Mesothelial cell of epicardium (in vitro differentiated cells): ENCODE measurements at places on chromosomes 16 and 17. TPM values are rescaled to one million over a fixed set of nuclear protein-coding genes. Genes with fewer than 3 reads are reported as not detected.
A peak's percentile ranks its signal among the peaks of the same experiment; 100 is the strongest.

DNA sequence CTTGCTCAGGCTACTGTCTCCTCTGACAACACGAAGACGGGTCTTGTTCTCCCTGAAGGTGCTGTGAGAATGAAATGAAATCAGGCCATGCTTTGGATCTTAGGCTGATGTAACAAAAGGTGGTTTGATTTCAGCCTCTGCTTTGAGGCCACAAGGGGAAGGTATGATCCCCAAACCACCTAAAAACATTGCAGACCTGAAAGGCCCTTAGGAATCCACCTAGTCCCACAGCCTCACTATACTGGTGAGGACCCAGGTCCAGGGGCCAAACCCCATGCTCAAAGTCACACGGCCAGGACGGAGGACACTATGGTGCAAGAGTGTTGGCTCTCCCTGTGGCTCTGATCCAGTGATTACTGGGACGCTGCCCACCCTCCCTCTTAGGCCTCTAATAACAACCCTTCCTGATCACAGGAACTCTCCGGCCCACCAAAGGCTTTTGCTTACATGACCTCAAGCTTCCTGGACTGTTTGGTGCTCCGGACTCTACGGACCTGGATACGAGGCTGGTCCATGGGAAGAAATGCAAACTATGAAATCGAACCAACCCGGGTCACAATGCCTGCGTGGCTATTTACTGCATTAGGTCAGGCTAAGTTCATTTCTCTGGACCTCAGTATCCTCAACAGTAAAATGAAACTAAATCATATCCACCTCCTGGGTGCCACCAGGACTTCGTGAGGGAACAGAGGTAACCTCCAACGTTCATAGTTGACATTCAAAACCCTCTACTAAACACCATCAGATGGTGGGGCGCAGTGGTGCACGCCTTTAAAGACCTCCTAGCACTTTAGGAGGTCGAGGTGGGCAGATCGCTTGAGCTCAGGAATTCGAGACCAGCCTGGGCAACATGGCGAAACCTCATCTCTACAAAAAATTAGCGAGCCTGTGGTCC is 1.5 kb downstream of the TRIM25 start:
- H3K4me3 ChIP-seq, result peak overlapping the region; percentile 91
- peaks cover 11% of the 10 kb centered on the region for H3K36me3 ChIP-seq
- H3K27me3 ChIP-seq, result no peaks in the 10 kb centered on the region
- peaks cover 24% of the 10 kb centered on the region for H3K4me1 ChIP-seq
- no peak overlapping the region for H3K27ac ChIP-seq

GRCh38 chr17:58278661-58279015 is 2.1 kb downstream of the MPO start:
- no peak overlapping the region for H3K4me3 ChIP-seq
- no peaks in the 10 kb centered on the region for H3K36me3 ChIP-seq
- no peaks in the 10 kb centered on the region for H3K4me1 ChIP-seq
- DNase-seq, result no peak
- H3K27me3 ChIP-seq, result peaks cover 27% of the 10 kb centered on the region
- H3K27ac ChIP-seq, result no peak overlapping the region

- no peak for DNase-seq
- H3K27me3 ChIP-seq, result no peaks in the 10 kb centered on the region
- no peak overlapping the region for H3K27ac ChIP-seq
- no peak overlapping the region for H3K4me3 ChIP-seq
- peaks cover 16% of the 10 kb centered on the region for H3K4me1 ChIP-seq
Measured at GRCh38 chr16:66653581-66654350, 42.8 kb downstream of the CMTM4 start.

DNA sequence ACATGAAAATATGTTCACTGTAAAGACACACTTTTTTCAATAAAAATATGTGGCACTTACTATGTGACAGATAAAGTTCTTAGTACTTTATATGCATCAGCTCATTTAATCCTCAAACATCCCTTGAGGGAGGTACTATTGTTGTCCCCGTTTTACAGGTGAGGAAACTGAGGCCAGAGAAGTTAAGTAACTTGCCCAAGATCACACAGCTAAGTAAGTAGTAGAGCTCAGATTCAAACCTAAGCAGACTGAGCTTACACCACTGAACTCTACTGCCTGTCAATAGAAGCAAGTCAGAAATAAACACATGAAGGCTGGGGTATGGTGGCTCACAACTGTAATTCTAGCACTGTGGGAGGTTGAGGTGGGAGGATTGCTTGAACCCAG is 13.9 kb downstream of the CDH3 start:
- no peak for DNase-seq
- H3K4me1 ChIP-seq, result peaks cover 50% of the 10 kb centered on the region
- H3K27ac ChIP-seq, result peak overlapping the region; percentile 90

DNA sequence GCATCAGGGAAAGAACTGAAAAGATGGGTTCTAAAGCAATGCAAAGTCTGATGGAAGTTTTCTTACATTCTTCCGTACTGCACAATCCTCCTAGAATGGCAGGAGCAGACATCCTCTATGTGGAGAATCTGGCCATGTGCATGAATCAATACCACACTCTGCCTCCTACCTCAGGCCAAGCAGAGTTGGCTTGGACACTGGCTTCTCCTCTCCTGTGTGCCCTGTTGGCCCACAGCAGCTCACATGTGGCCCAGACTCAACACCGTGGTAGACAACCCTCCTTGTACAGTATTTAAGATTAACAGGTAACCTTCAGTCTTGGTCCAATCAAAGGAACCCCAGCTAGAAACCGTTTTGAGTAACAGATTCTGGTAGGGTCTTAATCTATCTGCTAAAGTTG is 101.9 kb downstream of the ZFHX3 start:
- peak overlapping the region; percentile 97 for H3K27ac ChIP-seq
- DNase-seq, result no peak
- peaks cover 51% of the 10 kb centered on the region for H3K4me1 ChIP-seq
- H3K4me3 ChIP-seq, result peak overlapping the region; percentile 11

- H3K27me3 ChIP-seq, result peaks cover 18% of the 10 kb centered on the region
- no peak overlapping the region for H3K27ac ChIP-seq
- no peaks in the 10 kb centered on the region for H3K36me3 ChIP-seq
- DNase-seq, result no peak
- H3K4me3 ChIP-seq, result no peak overlapping the region
- H3K4me1 ChIP-seq, result no peaks in the 10 kb centered on the region
Measured at GRCh38 chr17:64356776-64357175, 33.9 kb downstream of the PECAM1 start.

DNA sequence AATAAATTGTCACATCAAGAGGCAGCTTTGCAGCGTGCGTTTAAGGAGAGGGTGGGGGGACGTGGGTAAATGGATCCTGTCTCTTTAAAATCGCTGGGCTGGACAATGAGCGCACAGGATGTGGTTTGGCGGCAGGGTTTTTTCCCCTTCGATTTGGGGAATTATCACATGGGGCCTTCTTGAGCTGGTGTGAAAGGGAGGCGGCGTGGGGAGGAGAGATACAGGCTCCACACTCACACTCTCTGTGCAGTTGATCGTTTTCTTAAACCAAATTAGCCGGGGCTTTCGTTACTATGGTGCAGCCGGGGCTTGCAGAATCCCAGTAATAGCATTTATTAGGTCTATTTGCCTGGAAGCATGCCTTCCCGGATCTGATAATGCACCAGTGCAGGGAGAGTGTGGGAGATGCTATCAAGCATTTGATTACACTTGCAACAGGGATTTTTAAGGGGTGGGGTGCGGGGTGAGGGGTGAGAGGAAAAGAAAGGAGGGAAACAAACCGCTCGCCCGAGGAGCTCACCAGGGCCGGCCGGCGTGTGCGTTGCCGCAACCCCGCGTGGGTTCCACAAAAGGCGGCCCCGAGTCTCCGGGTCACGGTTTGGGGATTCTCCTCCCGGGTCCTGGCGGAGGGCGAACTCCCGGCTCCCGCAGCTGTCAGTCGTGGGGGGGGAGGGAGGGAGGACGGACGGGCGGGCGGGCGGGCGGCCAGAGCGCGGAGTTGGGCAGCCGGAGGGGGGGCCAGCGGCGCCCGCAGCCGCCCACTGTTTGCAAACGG is 58.8 kb upstream of the GSE1 start:
- no peaks in the 10 kb centered on the region for H3K36me3 ChIP-seq
- H3K4me3 ChIP-seq, result peak overlapping the region; percentile 83
- peak overlapping the region; percentile 95 for H3K27ac ChIP-seq
- H3K4me1 ChIP-seq, result peaks cover 45% of the 10 kb centered on the region

The COX6A2 gene
- total RNA-seq, result not detected in 3 replicates

The AARS1 gene
- total RNA-seq, result 81.5 to 90.2 TPM (median 81.8 TPM) in 3 replicates

The NAGS gene
- 0.42 to 0.88 TPM (median 0.82 TPM) in 3 replicates for total RNA-seq

The FLYWCH2 gene
- total RNA-seq, result 26.3 to 28.6 TPM (median 28.3 TPM) in 3 replicates

The CTF1 gene
- total RNA-seq, result 9.1 to 11.5 TPM (median 10.3 TPM) in 3 replicates

- H3K27ac ChIP-seq, result peak overlapping the region; percentile 50
- DNase-seq, result no peak
- no peaks in the 10 kb centered on the region for H3K27me3 ChIP-seq
Measured at GRCh38 chr16:57810197-57811031, 8.1 kb upstream of the KIFC3 start.

DNA sequence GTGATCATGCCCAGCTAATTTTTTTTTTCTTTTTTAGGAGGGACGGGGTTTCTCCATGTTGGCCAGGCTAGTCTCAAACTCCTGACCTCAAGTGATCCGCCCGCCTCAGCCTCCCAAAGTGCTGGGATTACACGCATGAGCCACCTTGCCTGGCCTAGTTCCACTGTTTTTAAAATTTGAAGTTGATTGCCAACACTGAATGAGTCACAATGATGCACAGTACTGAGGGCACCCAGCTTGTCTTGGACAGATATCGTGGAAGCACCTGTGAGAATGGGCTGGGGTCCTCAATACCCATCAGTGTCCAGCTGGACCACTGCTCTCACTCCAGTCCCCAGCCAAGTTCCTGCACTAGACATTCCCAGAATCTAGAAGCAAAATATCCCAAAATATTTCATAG is 2.5 kb downstream of the KNOP1 start:
- H3K27ac ChIP-seq, result no peak overlapping the region
- no peaks in the 10 kb centered on the region for H3K27me3 ChIP-seq
- H3K36me3 ChIP-seq, result peaks cover 17% of the 10 kb centered on the region
- peaks cover 27% of the 10 kb centered on the region for H3K4me1 ChIP-seq
- no peak for DNase-seq

GRCh38 chr17:62627219-62627903 is at the start of gene MRC2:
TSS of gene MRC2 (plus strand) at chr17:62627670. CDS start at chr17:62627803, 133 bp downstream.
- peaks cover 41% of the 10 kb centered on the region for H3K4me1 ChIP-seq
- H3K27ac ChIP-seq, result peak within 1 kb of the TSS; percentile 94
- H3K4me3 ChIP-seq, result peak within 1 kb of the TSS; percentile 84
- peaks cover 11% of the 10 kb centered on the region for H3K36me3 ChIP-seq
- H3K27me3 ChIP-seq, result peaks cover 9% of the 10 kb centered on the region

The IRX6 gene
- 0.34 to 0.44 TPM (median 0.38 TPM) in 3 replicates for total RNA-seq

DNA sequence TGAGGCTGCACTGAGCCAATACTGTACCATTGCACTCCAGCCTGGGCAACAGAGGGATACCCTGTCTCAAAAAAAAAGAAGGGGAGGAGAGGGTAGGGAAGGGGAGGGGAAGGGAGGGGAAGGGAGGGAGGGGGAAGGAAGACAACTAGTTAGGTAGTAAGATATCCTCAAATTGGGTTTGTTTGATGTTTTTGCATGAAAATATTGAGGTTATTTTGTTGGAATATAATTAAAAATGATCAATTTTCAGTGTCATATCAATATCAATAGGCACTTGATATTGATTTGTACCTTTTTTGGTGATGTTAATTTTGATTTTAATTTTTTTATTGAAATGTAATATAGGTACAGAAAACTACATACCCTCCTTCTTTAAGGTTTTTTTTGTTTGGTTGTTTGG is 16.6 kb upstream of the PDP2 start:
- no peak for DNase-seq
- H3K4me3 ChIP-seq, result no peak overlapping the region
- H3K27ac ChIP-seq, result no peak overlapping the region
- H3K27me3 ChIP-seq, result no peaks in the 10 kb centered on the region
- H3K4me1 ChIP-seq, result peaks cover 3% of the 10 kb centered on the region

DNA sequence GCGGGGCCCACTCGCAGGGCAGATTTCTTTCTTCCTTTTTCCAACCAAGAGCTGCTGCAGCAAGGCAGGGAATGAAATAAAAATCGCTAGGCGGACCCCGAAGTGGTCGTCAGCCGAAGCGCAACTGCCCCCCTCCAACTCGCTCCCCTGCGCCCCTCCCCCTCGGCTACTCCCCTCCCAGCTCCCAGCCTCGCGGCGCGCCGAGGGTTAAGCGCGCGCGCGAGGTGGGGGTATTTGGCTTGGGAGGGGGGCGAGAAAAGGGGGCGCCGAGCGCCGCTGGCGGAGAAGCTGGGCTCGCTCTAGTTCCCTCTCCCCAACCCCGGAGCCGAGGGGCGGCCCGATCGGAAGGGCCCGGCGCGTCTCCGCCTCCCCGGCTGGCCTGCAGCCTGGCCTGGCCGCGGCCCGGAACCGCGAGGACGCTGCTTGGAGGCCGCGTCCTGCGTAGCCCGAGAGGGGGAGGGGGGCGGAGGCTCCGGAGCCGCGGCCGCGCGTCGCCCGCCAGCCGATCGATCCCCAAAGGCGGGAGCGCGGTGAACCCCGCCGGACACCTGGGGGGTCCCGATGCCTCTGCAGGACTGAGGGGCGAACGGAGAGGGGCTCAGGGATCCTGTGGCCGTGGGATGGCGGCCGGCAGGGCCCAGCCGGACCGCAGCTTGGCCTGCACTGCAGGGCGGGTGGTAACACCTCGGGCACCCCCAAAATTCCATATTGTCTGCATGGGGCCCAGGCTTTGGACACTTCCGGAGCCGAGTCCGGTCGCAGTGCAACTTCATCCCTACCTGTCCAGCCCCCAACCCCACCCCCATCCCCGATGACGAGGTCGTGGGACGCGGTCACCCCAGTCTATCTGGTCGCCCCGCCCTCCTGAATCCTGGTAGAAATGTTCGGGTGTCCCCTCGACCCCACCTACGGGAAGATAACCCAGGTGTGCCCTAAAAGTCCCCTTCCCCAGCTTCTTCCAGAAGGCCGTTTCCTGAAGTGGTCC is 4.9 kb upstream of the CBX4 start:
- H3K27ac ChIP-seq, result peak overlapping the region; percentile 30
- H3K27me3 ChIP-seq, result peaks cover 44% of the 10 kb centered on the region
- H3K4me3 ChIP-seq, result peak overlapping the region; percentile 72
- no peak for DNase-seq

- no peaks in the 10 kb centered on the region for H3K36me3 ChIP-seq
- H3K4me3 ChIP-seq, result no peak overlapping the region
- peaks cover 12% of the 10 kb centered on the region for H3K27me3 ChIP-seq
- no peak overlapping the region for H3K27ac ChIP-seq
- H3K4me1 ChIP-seq, result peaks cover 10% of the 10 kb centered on the region
- DNase-seq, result no peak
Measured at GRCh38 chr17:13743906-13744305, 142.2 kb upstream of the HS3ST3A1 start.
